ENCODE measurements at places on chromosomes 11 and 22.
A peak's percentile ranks its signal among the peaks of the same experiment; 100 is the strongest.

DNA sequence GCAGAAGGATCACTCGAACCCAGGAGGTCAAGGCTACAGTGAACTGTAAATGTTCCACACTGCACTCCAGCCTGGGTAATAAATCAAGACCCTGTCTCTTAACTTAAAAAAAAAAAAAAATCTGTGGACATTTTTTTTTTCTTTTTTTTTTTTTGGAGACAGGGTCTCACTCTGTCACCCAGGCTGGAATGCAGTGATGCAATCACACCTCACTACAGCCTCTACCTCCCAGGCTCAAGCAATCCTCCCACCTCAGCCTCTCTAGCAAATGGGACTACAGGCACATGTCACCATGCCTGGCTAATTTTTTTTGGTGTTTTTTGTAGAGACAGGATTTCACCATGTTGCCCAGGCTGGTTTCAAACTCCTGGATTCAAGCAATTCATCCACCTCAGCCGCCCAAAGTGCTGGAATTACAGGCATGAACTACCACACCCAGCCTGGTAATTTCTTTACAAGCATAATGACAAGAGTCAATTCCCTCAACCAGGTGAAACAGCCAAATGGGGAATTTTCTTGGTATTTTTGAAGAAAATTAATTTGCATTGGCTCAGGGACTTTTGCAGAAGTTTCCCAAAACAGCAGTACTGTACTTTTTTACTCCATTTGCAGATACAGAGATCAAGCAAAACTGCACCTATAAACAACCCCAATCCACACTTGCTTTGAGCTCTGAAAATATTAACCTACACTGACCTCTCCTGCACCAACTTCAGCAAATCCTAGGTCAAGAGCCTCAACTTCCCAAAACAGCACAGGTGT lies 44.0 kb downstream of the MRTFA start:
- DNase-seq, result no peak

DNA sequence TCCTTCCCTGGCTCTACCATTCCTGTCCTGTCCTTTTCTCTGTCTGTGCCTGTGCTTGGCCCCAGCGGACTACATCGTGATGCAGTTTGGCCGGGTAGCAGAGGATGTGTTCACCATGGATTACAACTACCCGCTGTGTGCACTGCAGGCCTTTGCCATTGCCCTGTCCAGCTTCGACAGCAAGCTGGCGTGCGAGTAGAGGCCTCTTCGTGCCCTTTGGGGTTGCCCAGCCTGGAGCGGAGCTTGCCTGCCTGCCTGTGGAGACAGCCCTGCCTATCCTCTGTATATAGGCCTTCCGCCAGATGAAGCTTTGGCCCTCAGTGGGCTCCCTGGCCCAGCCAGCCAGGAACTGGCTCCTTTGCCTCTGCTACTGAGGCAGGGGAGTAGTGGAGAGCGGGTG lies 20.4 kb downstream of the TUB start:
- no peak for DNase-seq

GRCh38 chr11:87443707-87444106 lies 406.0 kb downstream of the TMEM135 start:
- no peak for DNase-seq

GRCh38 chr11:117749541-117749910 lies 47.5 kb downstream of the DSCAML1 start:
- DNase-seq, result no peak

DNA sequence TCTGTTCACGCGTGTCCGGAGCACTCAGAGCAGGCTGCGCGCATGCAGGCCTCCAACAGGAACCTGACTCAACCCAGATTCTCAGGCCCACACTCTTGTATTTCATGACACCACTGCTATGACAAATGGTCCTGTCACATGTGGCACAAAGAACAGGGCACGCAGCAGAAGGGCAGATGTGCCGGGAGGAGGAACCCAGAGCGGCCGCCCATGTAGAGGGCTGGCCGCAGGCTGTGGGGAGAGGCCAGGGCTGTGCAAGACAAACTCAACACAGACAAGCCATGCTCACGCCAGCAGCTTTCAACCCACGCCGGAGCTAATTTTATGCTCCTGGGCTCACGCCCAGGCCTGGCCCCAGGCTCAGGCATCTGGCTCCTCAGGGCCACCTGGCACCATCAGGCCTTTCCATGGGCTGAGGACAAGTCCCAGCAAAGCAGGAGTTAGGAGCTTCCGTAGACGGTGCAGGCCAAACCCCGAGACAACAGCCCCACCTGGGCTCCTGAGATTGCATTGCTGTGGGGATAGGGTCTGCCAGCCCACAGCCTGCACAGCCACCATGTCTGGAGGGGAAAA lies 40.0 kb downstream of the DUSP8 start:
- DNase-seq, result no peak

DNA sequence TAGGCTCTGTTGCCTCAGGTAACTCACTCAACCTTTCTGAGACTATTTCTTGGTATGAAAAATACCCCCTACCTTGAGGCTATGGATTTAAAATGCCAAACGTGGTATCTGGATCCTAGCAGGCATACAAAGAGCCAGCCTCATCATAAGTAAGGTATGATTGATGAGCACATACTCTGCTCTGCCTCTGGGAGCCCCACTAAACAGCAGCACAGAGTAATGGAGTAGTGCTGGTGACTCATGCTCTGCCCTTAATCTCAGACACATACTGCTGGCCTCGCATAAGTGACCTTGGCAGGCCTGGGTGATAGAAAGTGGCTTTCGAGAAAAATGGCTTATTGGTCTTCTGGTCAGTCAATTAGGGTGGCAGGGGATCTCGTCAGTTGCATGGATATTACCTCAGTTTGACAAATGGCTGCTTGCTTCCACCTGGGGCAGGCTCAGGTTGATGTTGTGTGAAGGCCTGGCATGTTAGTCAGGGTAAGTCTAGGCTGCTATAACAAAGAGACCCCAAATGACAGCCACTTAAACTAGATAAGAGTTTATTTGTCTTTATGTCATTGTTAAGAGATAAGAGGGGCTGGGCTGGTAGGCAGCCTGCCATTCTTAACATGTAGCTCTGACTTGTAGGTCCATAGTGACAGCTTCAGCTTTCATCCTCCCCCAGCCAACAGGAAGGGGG lies 15.2 kb upstream of the SLC6A5 start:
- no peak for DNase-seq

GRCh38 chr11:8566613-8567210 lies 27.3 kb downstream of the STK33 start:
- peak; percentile 82 for DNase-seq

DNA sequence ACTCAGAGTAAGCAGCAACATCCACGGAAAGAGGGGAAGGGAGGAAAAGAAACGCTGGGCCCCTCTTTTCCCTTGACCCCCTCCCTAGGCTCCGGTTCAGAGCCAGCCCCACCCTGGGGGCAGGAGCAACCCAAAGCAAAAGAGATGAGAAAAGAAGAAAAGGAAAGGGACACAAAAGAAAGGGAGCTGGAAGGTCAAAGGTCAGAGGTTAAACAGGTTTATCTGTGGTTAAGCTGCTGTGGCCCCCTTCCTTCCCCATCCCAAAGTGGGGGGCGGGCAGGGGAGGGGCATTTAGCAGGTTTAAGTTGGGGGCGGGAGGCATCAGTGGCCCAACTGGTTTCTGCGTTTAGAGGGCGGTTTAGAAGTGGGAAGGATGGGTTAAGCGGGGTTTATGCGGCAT lies 35.6 kb downstream of the SLC22A12 start:
- no peak for DNase-seq

GRCh38 chr22:24175160-24175808 lies 6.0 kb upstream of the SUSD2 start:
- no peak for DNase-seq

DNA sequence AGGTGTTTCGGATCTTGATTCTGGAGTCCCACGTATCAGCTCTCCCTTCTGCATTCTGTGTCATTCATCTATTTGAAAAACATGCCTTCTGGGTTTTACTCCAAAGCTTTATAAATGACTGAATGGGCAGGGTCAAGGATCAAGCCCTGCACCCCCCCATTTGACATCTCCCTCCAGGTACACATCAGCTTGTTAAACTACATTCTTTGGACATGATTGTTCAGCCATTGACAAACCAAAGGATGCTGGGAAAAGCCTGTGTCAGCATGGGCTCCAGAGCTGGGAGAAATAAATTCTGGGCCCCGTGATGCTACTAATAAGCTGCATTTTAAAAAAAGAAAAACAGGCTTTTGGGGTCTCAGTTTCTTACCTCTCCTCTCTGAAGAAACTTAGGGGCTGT lies 103.7 kb downstream of the DSCAML1 start:
- no peak for DNase-seq

- DNase-seq, result no peak
Measured at GRCh38 chr11:27693398-27693797, 6.9 kb downstream of the BDNF start.

DNA sequence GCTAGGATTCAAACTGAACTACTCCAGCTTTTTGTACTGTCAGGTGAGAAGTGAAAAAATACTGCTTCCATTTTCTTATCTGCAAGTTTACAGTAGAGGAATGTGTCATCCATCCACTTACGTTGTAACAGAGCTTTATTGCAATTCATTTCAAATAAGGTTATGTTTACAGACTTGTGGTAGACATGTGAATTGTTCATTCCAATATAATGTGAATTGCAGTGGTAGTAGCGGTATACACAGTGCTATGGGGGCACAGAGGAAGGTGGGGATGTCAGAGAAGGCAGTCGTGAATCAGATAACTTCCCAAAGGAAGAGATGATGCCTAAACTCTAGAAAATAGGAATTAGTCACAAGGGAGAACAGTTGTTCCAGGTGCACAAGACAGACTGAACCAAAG lies 42.5 kb downstream of the CEP57 start:
- no peak for DNase-seq

DNA sequence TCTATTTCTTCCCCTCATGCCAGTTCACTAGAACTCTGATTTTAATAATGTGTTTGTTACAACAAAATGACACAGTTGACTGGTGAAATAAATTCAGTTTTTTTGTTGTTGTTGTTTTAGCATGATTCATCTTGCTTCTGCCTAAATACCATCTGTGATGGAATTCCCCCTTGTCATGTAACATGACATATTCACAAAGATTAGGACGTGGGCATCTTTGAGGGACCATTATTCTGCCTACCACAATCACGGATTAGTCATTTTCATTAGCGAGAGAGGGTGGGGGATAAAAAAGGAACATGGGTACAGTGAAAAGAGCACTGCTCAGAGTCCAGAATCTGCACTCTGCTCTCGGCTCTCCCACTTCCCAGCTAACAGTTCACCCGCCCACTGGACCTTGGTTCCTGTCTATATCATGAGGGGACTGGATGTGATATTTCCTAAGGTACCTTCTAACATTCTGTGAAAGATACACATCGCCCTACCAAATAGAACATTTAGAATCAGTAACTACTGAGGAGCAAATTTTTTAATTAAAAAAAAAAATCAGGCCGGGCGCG lies 11.3 kb downstream of the HTATIP2 start:
- no peak for DNase-seq

DNA sequence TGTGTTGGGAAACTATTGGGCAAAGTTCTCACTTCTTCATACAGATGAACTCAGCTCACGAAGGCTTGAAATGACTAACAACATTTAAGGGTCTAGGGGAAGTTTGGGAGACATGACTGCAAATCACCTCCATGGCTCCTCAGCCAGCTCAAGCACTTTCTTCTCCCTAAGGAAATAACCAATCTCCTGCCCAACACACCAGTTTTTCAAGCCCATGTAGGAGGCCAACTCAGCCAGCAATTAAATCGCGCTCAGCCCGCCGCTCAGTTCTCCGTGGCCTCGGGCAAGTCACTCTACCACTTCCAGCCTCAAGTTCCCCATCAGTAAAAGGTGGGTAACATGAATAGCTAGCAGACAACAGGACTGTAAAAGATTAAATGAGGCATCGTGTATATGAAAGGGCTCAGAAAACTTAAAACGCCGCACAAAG lies 796 bp downstream of the POLDIP3 start:
- DNase-seq, result no peak

DNA sequence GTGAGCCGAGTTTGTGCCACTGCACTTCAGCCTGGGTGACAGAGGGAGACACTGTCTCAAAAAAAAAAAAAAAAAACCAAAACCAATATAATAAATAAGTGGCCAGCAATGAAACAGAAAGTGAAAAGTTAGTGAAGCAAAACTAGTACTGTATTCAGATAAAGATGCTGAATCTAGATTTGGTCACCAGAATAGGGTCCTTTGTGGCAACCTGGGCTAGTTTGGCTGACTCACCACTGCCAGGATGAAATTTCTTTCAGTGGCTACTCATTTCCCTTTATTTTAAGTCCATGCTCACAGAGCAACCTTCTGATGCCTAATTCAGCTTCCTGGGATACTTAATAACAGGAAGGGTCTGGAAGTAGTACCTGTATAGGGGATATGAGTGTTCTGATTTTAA lies 26.0 kb downstream of the LIMK2 start:
- DNase-seq, result no peak

- no peak for DNase-seq
Measured at GRCh38 chr11:60230681-60231080, 12.3 kb downstream of the MS4A4E start.

DNA sequence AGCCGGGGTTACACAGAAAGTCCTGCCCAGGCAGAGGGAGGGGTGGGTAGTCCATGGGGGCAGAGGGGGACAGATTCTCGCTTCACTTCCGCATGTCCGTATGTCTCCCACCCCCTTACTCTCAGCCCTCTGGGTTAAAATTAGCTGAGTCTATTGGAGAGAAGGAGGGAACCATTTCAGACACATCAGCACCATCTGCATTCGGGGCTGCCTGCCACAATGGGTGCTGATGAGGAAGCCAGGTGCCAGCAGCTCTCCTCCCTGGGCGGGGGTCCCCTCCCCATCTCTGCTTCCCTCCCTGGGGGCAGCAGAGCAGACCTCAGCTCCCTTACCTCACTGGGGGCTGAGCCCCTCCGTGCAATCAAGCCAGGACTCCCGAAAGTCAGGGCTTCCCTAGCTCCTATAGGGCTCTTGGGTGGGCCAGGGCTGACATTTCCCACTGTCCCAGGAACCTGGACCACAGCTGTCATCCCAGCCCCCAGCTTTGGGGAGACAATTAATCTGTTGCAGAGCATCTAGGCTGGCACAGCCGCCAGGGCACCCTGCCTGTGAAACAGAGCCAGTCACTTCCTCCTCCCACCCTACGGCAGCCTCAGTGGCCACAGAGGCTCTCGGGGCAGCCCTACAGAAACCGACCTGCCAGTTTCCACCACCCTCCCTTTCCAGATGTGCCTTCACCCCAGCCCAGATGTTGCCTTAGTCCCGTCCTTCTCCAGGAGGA lies 67.3 kb downstream of the PDE2A start:
- no peak for DNase-seq

DNA sequence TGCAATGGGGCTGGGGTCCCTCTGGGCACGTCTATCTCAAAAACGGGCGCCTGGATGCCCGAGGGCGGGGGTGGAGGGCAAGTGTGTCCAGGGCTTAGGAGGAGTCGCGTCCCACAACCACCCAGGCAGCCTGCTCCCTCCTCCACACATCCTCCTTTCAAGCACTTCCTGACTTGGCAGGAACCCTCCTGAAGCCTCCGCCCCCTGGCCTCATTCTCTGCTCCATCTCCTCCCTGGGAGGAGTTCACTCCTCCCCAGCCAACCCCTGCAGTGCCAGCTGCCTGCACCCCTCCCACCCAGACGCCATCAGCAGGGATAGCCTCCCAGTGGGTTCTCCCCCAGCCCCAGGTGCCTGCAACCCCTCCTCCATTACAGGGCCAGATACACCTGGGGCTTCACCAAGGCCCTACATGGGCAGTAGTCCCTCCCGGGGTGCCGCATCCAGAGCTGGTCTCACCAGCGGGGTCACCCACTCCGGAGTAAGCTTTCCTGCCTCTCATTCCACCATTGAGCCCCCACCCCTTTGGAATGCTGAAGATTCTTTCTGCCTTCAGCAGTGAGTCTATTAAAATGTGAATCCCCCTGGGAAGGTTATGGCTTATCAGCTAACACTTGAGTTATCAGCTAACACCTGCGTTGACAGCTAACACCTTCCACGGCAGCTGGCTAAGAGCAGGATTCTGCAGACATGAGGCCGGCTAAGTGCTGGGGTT lies 24.4 kb downstream of the RTN4R start:
- peak; percentile 81 for DNase-seq

- no peak for DNase-seq
Measured at GRCh38 chr11:20715931-20716330, 46.5 kb downstream of the NELL1 start.
